ENCODE measurements at places on chromosomes 16 and 17.

DNA sequence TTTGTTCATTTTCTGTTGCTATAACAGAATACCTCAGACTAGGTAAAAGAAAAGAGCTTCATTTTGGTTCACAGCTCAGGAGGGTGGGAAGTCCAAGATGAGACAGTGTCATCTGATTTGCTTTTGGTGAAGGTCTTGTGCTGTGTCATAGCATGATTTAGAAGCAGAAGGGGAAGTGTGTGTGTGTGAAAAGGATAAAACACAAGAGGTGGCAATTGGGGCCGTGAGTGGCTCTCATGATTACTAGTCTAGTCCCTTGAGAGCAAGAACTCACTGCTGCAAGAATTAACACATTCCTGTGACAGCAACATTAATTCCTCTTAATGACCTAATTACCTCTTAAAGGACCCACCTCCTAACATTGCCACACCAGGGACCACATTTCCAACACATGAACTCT is 8.3 kb downstream of the SLC35G3 start:
- no peak for DNase-seq

GRCh38 chr16:73248316-73248715 is 200.4 kb upstream of the ZFHX3 start:
- DNase-seq: no peak

- no peak for DNase-seq
Observed at GRCh38 chr17:37475731-37476420, 13.8 kb upstream of the DUSP14 start.

GRCh38 chr17:9537177-9537776 is 38.3 kb downstream of the STX8 start:
- no peak for DNase-seq

- DNase-seq: no peak
Observed at GRCh38 chr16:79301051-79301450, 299.5 kb downstream of the MAF start.

Measured in activated CD4-positive, CD25-positive, alpha-beta regulatory T cell (primary cell).